ENCODE measurements at places on chromosomes 16 and 17. TPM values are rescaled to one million over a fixed set of nuclear protein-coding genes. Genes with fewer than 3 reads are reported as not detected.

MMP28 gene
- total RNA-seq: not detected

CNTD1 gene
- not detected for total RNA-seq

TBC1D3I gene
- total RNA-seq: not detected

MEFV gene
- total RNA-seq: 0.10 TPM

PLA2G10 gene
- total RNA-seq: not detected

TMC5 gene
- not detected for total RNA-seq

HSD17B1 gene
- 0.67 TPM for total RNA-seq

MYH2 gene
- total RNA-seq: not detected

HCRT gene
- 0.41 TPM for total RNA-seq

LPO gene
- total RNA-seq: not detected

CDRT15L2 gene
- not detected for total RNA-seq

CES1 gene
- 0.66 TPM for total RNA-seq

ABCA8 gene
- 0.15 TPM for total RNA-seq

MAPK7 gene
- 13.5 TPM for total RNA-seq

ATP2A3 gene
- 91.7 TPM for total RNA-seq

Measured in GM12878 (cell line).